SK-MEL-5 (cell line): ENCODE measurements at places on chromosomes 12 and 14. TPM values are rescaled to one million over a fixed set of nuclear protein-coding genes. Genes with fewer than 3 reads are reported as not detected.

DNA sequence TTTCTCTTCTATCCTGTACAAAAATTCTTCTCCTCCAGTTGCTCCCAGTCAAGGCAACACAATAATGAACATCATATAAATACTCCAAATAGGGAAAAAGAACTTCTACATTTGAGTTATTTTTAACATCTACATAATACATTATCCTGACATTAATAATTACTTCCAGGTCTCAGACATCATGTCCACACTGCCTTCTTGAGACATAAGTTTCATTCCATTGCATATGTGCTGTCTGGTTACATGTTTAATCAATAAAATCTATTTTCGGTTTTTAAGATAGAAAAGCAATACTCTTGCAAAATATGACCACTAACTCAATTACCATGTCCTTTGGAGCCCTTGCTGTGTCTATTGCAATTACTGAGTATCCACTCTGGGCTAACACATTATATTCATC is 881.9 kb downstream of the GALC start:
- no peak for DNase-seq

The GXYLT1 gene
- total RNA-seq: 11.2 and 12.6 TPM in 2 replicates

DNA sequence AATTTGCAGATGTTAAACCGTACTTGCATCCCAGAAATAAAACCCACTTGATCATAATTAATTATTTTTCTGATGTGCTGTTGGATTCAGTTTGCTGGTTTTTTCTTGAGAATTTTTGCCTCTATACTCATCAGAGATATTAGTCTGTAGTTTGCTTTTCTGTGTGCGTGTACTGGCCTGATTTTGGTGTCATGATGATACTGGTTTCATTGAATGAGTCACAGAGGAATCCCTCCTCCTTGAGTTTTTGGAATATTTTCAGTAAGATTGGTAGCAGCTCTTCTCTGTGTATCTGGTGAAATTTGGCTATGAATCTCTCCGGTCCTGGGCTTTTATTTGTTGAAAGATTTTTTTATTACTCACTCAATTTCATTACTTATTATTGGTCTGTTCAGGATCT is 100.4 kb upstream of the PMCH start:
- no peak for DNase-seq

GRCh38 chr14:94689218-94689984 is 77.2 kb downstream of the SERPINA3 start:
- peak; percentile 64 for DNase-seq

- peak; percentile 52 for DNase-seq
Measured at GRCh38 chr12:96070670-96071279, 35.4 kb upstream of the LTA4H start.

- DNase-seq: no peak
Measured at GRCh38 chr14:92465353-92466055, 48.1 kb upstream of the RIN3 start.

DNA sequence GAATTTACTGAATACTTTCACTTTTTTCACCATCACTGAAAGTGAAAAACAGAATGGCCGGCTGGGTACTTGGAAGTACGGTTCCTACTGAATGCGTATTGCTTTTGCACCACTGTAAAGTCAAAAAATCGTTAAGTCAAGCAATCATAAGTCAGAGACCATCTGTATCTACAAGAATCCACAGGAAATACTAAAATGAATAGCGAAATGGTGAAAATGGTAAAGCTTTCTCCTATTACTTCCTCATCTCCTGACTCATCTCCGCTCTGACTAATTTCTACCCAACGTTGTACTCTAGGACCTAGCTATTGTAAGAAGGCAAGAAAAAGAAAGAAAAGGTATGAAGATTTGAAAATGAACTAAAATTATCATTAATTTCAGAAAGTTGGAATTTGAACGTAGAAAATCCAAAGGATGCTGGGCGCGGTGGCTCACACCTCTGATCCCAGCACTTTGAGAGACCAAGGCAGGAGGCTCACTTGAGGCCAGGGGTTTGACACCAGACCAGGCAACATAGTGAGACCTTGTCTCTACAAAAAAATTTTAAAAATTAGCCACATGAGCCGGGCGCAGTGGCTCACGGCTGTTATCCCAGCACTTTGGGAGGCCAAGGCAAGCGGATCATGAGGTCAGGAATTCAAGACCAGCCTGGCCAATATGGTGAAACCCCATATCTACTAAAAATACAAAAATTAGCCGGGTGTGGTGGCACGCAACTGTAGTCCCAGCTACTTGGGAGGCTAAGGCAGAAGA is 5.3 kb upstream of the CDCA4 start:
- no peak for DNase-seq

- DNase-seq: no peak
Measured at GRCh38 chr12:76563061-76563460, 3.5 kb upstream of the OSBPL8 start.

- no peak for DNase-seq
Measured at GRCh38 chr12:116259800-116260577, 17.5 kb downstream of the MED13L start.

- no peak for DNase-seq
Measured at GRCh38 chr14:61285364-61285763, 4.2 kb upstream of the TMEM30B start.

- DNase-seq: no peak
Measured at GRCh38 chr14:99073431-99073830, 198.6 kb downstream of the BCL11B start.

The CYP46A1 gene
- not detected in 2 replicates for total RNA-seq

DNA sequence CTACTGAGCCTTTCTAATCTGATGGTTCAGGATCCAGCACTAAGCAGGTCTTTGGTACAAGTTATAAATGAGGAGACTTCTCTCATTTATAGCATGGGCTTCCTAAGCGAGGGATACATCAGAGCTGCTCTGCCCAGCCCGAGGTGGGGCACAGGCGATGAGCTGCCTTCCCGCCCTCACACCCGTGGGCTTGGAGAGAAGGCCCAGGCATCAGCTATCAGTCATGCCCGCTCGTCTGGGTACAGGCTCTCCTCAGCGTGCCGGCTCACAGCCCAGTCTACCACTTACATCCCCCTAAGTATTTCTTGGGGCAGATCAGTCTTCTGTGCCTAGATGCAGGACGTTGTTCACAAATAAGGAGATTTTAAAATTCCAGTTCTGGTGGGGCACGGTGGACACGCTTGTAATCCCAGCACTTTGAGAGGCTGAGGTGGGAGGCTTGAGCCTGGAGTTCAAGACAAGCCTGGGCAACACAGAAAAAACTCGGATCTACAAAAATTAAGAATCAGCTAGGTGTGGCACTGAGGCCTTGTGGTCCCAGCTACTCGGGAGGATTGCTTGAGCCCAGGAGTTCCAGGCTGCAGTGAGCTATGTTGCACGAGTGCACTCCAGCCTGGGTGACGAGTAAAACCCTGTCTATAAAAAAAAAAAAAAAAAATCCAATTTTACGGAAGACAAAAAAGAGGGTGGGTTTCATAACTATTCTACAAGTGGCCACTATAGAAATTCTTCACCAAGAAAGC is 57.0 kb downstream of the CCDC88C start:
- DNase-seq: no peak

DNA sequence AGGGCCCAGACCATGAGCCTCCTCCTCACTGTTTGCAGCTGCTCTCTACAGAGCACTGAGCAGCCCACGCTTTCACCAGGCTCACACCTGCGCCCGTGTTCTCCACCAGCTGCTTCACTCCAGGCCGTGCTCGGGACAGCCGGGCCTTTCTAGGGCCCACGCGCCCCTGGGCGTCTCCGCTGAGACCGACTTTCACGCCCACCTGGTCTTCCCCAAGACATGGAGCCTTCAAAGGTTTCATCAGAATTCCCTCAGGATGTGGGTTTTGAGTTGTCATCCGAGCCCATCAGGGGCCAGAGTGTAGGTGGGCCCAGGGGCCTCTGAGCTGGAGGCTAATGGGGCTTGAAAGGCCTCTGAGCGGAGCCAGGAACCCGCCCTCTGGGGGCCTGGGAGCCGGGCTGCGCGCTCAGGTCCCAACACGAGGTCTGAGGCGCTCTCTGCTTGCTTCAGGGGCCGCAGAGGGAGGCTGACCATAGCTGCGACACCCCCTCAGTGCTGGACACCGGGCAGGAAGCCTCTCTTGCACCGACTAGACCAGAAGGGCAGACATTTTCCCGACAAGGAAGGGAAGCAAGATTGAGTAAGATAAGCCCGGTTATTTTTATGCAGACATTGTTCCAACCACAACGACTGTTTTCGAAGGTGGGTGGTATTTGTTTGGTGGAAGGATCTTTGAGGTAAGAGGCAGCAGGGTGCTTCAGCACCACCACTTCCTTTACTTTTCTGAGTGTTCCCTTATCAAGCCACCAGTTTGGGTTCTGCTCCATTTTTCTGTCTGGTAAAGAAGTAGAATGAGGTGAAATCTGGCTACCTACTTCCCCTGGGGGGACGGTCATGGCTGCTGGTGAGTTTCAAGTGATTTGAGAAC is 125.0 kb upstream of the FUT8 start:
- DNase-seq: no peak

The PAX9 gene
- total RNA-seq: 1.9 and 2.1 TPM in 2 replicates

DNA sequence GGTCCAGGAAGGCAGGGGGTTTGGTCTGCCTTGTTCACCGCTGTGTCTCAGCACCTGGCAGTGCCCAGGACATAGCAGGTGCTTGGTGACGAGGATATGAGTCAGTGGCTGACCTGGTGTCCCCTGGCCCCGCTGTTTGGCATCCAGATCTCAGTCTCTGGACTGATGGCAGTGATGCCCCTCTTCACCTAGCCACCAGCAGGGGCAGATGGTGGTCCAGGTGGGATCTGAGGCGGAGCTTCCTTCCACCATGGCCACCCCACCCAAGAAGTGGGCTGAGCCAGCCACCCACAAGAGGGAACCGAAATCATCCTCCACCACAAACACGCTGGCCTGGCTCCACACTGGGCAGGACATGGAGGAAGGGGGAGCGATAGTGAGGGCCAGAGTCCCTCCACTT is 16.1 kb upstream of the SH2B3 start:
- no peak for DNase-seq

DNA sequence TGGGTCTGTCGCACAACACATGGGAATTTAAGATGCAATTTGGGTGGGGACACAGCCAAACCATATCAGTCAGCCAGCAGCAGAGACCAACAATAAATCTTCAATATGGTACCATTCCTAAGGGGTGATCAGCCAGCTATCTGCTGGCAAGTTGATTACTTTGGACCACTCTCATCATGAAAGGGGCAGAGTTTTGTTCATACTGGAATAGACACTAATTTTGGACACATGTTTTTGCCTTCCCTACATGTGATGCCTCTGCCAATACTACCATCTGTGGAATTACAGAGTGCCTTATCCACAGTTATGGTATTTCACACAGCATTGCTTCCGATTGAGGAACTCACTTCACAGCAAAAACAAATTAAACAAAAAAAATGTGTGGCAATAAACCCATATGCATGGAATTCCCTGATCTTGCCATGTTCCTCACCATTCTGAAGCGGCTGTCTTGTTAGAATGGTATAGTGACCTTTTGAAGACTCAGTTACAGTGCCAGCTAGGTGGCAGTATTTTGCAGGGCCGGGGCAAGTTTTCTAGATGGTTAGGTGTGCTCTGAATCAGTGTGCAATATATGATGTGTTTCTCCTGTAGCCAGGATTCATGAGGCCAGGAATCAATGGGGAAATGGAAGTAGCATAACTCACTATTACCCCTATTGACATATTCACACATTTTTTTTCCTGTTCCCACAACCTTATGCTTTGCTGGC is 179.0 kb upstream of the IGF1 start:
- DNase-seq: peak; percentile 43

DNA sequence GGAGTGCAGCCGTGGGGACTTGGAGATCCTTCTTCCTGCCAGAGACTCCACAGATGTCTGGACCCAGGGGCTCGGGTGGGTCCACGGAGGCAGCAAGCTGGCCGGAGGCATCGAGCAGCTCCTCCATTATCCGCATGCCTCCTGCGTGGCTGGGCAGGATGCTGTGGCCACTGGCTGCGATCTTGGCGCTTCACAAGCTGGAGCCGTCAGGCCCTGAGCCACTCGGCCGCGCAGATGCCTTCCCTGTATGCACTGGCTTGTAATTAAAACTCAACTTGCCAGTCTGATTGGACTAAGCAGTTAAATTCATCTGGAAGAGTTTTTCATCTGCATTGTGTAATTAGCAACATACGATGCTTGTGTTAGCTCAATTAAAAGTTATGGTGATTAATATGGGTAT is 151.5 kb downstream of the AACS start:
- DNase-seq: no peak

DNA sequence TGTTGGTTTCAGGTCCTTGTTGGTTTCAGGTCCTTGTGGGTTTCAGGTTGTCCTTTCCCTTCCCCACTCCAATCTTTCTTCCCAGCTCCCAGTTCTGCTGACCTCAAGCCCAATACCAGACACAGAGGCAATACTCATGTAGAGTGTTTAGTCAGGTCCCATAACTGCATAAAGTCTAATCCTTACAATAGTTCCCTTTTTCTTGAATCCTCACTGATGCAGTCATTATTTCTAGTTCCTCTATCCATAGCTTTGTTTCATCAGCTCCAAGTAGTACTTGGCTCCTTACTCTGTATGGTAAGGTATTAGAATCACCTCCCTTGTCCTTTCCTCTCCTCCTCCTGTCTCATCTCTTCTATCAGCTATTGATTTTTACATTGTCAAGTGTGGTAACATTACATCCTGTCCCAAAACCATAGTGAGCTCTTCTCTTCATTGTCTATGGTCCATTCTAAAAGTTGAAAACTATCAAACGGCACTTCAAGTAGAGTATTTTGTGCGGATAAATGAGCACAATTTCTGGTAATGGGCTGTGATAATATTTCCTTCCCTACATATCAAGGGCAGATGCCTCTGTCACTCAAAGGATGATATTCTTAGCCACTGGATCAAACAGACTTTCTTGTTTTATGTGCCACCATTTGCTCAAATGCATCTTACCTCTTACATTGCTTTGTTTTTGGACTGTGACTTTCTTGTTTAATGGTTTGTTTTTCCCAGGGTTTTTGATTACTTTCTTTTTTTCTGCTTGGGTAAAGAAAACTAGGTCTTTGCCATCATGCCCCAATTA is 57.2 kb upstream of the JDP2 start:
- DNase-seq: no peak

DNA sequence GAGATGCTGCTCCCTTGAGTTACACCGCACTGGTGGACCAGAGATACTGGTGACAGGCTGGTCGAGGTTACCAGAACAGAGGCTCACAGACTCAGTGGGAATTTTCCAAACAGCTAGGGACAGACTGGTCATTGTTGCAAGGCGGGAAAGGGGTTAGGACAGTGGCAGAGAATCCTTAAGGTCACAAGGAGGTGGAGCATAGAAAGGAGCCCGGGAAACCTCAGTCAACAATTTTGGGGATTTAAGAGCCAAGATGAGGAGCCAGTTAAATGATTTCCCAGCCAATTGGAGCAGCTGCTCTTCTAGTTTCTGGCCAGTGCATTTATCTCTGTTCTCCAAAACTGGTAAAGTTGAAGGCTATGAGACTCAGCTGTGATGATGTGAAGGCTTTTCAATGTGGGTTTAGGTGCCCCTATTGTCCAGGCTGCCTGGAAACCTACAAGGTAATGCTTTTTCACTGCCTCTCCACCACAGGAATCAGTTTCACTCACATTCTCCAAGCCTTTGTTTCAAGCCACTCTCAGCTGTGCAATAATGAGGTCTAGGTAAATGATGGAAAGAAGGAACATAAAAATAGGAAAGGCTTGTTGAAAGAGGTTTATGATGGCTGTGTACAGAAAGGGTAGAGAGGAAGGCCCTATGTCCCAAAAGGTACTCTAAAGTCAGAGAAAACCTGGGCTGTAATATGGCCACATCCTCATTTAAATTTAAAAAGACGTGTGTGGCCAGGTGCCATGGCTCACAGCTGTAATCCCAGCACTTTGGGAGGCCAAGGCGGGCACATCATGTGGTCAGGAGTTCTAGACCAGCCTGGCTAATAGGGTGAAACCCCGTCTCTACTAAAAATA is 7.0 kb upstream of the TNS2 start:
- peak; percentile 33 for DNase-seq
